ENCODE measurements at places on chromosomes 5 and 9.

DNA sequence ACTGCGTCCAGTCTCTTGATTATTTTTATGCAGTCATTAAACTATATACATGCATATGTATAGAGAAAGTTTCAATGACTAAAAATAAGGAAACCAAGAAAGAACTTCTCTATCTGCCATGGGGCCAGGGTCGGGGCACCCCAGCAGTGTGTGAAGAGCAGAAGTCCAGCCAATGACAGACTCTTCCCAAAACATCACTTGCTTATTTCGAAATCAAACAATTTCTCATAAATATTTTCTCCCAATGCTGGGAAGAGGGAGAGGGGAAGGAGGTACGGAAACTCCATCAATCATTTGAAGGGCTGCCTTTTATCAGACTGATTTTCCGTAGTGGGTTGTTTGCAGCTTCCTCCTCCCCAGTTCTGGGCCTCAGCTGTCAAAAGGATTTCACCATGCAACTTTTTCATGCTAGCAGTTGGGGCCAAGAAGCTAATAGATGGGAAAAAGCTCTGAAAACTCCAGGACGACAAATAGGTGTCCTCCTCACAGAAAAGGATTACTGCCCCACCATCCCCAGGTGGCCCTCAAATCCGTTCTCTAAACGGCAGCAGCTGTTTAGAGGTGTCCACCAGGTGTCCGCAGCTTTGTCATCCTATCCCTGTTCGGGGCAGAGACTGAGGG lies 617 bp upstream of the FPGS start:
- DNase-seq = no peak

GRCh38 chr5:43068037-43068436 lies 27.9 kb upstream of the ANXA2R start:
- no peak for DNase-seq

DNA sequence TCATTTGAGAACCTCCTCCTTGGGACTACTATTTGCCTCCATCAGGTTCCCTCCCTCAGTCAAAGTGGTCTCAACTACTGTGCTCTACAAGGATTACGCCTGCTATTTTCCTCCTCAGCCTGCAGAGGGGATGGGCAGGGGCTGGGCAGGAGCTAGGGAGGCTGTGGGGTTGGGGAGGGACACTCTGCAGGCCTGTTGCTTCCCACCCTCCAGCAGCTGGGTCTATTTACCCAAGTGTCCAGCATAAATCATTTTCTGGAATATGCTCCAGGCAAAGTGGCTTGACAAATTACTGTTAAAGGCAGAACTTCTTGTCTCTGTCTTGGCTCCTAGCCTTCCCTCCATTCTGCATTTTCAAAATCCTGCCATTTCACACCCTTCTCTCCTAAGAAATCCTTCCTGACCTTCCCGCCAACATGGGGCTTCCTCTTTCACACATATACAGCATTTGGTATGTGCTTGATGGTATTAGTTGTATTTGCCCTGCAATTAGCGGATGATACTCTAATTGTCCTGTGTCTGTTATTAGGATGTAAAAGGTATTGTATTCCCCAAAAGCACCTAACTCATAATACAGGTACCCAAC lies 106.7 kb downstream of the EFNA5 start:
- DNase-seq = no peak

DNA sequence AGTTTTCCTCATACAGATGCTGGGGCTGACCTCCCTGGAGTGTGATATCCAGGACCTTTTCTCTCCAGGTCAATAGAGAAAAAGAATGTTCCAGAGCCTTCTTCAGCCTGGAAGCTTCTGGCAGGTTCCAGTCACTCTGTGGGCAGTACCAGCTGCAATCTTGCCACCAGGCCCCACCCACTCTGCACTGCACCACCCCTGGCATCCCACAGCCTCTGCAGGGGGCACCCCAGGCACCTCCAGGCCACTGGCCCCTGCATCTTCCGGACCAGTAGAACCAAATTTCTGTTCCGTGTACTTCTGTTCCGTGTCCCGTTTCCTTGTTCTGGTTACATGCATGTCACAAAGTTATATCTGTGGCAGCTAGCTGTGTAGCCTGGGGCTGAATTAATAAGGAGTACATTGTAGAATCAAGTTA lies 83.3 kb upstream of the ZBTB43 start:
- DNase-seq = no peak

DNA sequence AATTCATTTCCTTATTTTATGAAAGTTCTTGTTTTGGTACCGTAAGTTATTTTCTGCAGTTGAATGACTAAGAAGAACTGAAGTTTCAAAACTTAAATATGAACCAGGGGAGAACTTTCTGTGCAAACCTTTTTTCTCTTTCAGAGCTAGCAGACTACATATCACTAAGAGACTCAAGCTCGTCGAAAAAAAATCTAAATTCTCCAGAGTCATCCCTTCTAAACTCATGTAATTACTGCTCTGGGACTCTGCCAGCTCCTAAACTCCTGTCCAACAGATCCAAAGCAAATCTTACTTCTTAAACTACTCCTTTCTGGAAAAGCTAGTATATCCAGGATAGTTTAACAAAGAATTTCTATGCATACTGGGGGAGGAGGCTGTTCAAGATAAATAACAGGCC lies 87.0 kb upstream of the NR5A1 start:
- DNase-seq = no peak

DNA sequence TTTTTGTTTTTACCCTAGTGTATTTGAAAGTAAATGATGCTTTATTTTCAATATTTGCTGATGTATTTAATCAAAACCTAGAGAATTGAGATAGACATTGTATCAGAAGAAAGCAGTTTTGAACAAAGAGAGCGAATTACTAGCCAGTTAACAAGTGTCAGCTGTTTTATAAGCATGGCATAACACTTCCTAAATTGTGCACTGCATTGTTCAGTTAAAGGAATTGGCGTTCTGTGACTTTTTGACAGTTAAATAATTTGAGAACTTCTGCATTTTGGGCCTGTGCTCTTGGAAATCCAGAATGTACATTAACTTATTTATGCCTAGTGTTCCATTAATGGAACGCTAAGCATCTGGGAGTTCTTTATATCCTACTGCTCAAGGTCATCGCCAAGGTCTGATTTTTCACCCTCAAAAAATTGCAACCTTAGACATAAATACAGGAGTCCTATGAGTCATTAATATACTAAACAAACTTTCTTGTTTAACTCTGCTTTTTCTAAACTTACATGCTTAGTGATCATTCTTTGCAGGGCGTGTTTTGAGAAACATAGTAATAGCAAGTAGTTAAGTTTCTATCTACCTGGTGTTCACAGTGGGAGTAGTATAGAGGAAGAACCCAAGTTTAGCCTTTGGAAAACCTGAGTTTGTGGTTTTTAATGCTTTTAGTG lies 31.1 kb downstream of the RASA1 start:
- DNase-seq = no peak

DNA sequence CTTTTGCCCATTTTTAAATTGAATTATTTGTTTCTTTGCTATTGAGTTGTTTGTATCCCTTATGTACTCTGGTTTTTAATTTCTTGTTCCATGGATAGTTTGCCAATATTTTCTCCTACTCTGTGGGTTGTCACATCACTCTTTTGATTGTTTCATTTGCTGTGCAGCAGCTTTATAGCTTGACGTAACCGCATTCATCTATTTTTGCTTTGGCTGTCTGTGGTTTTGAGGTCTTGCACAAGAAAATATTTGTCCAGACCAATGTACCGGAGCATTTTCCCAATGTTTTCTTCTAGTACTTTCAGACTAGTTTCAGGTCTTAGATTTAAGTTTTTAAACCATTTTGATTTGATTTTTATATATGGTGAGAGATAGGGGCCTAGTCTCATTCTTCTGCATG lies 36.2 kb upstream of the ZNF366 start:
- DNase-seq = no peak

DNA sequence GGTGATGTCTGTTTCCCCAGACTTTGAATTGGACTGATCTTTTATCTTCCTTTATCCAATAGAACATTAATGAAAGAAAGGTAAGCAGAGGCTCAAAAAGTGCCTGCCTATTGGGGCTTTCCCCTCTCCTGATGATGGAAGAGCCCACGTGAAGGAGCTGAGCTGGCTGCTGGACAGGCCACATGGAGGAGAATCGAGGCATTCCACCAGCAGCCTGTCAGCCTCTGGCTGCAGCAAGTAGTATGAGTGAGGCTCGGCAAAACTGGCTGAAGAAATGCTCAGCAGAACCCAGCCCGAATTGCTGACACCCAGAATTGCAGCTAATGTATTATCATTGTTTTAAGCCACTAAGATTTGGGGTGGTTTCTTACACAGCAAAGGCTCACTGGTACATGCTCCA lies 66.5 kb upstream of the STC2 start:
- no peak for DNase-seq

DNA sequence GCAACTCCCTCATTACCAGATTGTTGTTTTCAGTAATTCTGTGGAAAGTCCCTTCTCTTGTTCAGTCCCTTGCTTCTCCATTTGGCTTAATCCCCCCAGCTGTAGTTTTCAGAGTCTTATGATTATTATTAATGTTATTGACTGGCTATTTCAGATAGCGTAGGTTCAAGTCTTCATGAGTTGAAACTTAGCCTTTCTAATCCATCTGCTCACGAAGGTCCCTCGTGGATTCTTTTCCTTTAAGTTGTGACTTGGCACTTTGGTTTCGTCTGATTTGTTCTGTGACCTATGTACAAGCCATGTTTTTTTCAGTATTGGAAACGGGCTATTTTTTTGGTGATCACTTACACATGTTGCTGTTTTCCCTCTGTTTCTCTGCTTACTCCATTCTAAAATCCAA lies 260.3 kb downstream of the TMEM167A start:
- no peak for DNase-seq

DNA sequence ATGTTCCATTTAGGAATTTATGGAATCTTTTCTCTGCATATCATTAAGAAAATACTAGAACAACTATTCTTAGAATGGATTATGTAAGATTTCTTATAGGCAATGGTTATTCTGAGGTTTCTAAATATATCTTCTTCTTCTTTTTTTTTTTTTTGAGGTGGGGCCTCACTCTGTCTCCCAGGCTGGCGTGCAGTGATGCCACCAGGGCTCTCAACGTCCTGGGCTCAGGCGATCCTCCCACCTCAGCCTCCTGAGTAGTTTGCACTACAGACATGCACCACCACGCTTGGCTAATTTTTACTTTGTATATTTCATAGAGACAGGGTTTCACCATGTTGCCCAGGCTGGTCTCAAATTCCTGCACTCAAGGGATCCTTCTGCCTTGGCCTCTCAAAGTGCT lies 137.2 kb downstream of the SREK1 start:
- DNase-seq = no peak

- DNase-seq = peak; percentile 75
Measured at GRCh38 chr9:764105-764524, 77.4 kb upstream of the DMRT1 start.

DNA sequence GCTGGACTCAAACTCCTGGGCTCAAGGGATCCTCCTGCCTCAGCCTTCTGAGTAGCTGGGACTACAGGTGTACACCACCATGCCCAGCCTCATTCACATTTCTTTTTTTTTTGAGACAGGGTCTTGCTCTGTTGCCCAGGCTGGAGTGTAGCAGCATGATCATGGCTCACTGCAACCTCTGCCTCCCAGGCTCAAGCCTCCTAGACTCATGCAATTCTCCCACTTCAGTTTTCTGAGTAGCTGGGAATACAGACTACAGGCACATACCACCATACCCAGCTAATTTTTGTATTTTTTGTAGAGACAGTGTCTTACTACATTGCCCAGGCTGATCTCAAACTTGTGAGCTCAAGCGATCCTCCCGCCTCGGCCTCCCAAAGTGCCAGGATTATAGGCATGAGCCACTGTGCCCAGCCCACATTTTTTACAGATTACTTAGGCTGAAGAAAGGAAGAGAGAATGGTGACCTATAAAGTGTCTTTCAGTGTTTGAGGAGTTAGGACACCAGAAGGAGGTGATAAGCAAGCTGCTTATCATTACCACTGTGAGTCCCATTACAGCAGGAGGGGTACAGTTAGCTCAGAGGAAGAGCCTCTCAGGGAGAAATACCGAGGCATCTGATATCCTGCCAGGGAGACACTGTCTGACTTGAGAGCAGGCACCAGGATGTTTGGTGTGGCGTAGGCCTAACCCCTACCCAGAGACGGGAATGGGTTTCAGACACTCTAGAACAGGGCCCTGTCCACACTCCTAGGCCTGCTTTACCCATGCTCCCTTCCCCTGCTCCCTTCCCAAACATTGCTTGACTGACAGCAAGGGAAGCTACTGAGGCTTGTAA lies 9.7 kb downstream of the FAXDC2 start:
- DNase-seq = no peak

- no peak for DNase-seq
Measured at GRCh38 chr5:135079760-135080159, 45.7 kb upstream of the PITX1 start.

- DNase-seq = peak; percentile 54
Measured at GRCh38 chr5:122077366-122078115, 518 bp downstream of the LOX start.

DNA sequence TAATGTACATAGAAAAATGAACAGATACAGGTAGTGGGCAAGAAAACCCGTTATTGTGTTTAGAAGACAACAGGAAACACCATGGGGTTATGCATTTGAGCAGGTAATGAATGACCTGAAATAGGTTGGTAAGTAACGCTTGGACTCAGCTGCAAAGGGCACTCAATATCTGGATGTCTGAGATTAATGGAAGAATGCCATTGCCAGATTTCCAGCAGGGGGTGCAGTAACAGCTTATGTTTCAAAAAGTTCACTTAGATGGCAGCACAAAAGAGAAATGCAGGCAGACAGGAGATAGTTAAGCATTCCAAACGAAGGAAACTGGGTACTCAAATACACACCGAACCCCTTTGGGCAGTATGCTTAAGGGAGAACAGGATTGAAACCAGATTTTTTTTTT lies 285.5 kb upstream of the VLDLR start:
- no peak for DNase-seq

GRCh38 chr5:43631182-43631910 lies 28.4 kb downstream of the NNT start:
- peak; percentile 40 for DNase-seq

DNA sequence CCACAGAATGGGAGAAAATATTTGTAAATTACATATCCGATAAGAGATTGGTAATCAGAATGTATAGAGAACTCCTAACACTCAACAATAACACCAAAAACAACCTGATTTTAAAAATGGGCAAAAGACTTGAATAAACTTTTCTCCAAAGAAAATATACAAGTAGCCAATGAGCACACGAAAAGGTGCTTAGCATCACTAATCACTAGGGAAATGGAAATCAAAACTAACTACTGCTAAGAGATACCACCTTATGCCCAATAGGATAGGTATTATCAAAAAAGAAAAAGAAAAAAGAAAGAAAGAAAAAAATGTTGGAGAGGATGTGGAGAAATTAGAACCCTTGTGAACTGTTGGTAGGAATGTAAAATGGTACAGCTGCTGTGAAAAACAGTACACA lies 212.1 kb downstream of the TLR4 start:
- DNase-seq = no peak

GRCh38 chr5:13133951-13134350 lies 810.5 kb downstream of the DNAH5 start:
- DNase-seq = no peak

- DNase-seq = no peak
Measured at GRCh38 chr5:54325610-54326311, 15.4 kb upstream of the ARL15 start.

All from WTC11 (cell line).